ENCODE measurements at places on chromosomes 2 and 18.

DNA sequence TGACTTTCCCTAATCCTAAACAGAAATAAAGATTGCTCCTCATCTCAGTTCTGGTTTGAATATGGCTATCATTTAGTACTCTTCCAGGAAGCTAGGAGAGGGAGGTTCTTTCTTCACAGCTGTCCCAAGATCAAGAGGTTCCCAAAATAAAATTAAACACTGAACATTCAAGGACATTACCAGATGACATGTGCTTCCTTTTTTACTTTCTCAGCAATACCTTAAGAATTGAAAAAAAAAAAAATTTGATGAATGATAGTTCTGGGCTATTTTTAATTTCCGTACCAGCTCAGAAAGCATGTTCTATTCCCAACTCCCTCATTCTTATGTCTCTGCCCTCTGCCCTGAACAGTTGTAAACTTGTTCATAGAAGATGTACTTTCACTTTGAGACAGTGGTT, 61.7 kb upstream of the MYL1 start:
- peak; percentile 67 for DNase-seq

DNA sequence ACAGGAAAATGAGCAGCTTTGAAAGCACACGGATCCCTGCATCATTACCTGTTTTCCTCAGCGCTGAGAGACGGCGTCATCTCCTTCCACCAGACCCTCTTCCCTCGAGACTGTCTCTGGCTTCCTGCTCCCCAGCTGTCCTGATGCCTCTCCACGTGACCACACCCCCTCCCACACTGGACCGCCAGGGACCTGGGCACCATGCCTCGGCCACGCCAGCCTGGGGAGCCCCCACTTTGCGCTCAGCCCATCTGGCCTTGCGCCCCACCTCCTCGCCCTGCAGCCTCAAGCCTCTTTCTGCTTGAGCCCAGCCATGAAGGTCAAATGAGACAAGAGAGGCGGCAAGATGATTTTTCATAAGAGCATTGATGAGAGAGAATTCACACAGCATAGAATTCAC, 66.0 kb upstream of the ACKR3 start:
- DNase-seq: no peak

DNA sequence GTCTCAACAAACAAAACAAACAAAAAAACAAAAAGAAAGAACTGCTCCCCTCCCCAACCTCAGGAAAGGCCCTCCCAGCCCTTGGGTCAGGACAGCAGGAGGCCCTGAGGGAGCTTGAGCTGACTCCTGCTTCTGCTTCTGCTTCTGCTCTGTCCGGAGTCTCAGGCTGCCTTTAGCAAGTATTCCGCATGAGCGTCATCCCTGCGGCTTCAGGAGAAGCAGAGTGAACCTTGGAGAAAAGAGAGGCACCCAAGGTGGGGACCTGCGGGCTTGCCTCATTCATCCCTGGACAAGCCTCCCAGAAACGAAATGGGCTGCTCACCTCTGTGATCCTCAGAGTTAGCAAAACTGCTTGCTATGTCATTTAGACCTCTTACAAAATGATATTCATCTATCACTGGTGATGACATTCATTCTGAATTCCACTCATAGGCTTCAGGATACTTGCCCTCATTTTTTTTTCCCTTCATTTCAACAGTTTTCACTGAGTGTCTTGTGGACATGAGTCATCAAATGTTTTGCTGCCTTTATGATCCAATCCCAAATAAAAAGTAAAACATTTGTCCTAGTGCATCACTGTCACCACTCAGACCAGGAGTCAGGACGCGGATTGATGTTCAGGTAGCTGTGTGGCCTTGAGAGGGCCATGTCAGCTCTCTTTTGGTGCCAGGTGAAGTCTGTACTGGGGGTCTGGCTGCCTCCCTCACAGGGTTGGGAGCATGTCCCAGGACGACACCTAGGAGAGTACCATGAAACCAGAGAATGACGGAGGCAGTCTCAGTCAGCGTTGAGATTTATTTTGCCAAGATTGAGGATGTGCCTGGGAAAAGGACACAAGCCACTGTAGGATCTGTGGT, 51.7 kb downstream of the IMPA2 start:
- no peak for DNase-seq

- no peak for DNase-seq
These were observed 70.2 kb upstream of the ID2 start for GRCh38 chr2:8611700-8612099.

DNA sequence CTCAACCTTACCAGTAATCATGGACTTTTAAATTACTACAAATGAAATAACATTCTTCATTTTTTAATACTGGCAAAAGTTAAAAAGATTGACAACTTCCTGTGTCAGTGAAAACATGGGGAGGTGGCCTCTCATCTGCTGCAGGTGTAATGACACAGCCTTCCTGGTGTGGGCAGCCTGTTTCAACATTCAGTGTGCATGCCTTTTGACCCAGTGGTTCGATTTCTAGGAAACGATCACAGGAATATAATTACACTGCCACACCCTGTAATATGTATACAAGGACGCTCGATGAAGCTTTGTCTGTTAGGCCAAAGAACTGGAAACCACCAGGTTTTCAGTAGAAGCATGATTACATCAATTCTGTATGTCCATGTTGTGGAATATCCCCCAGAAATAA, 68.7 kb downstream of the MTHFD2 start:
- no peak for DNase-seq

- DNase-seq: peak; percentile 65
These were observed 9.3 kb upstream of the RNU4ATAC start for GRCh38 chr2:121521359-121521758.

GRCh38 chr2:39780825-39781600, 2.0 kb upstream of the THUMPD2 start:
- no peak for DNase-seq

DNA sequence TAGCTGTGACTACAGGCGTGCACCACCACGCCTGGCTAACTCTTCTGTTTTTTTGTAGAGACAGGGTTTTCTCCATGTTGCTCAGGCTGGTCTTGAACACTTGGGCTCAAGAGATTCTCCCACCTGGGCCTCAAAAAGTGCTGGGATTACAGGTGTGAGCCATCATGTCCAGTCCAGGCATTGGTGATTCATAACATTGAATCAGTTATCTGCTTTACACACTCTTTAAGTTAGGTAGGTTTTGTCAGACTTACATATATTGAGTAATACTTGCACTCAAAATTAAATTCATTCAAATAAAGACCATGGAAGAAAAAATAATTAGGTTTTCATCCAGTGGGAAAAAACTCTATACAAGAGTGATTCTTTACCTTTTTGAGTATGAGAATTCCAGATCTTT, 93.2 kb upstream of the XPO1 start:
- DNase-seq: no peak

GRCh38 chr2:86337244-86337835, at the start of gene REEP1:
Gene REEP1, minus strand, starts transcription at chr2:86337626. Its CDS starts 116 bp downstream, at chr2:86337510.
- peak; percentile 74 for DNase-seq

DNA sequence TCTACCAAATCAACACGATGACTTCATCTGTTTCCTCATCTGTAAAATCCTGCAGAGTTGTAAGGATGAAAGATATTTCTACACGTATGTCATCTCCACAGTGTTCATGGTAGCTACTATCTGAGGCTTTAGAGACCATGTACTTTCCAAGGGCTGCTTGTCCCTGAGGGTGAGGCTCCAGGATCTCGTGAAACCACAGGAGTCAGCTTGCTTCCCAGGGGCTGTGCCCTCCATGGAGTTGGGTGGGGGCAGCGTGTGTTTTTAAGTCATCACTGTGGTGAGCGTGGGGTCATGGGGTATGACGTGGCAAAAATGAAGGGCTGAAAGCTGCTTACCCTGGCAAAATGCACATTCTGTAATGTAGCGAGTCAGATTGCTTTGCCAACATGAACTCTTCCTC, 81.6 kb downstream of the ASAP2 start:
- DNase-seq: no peak

DNA sequence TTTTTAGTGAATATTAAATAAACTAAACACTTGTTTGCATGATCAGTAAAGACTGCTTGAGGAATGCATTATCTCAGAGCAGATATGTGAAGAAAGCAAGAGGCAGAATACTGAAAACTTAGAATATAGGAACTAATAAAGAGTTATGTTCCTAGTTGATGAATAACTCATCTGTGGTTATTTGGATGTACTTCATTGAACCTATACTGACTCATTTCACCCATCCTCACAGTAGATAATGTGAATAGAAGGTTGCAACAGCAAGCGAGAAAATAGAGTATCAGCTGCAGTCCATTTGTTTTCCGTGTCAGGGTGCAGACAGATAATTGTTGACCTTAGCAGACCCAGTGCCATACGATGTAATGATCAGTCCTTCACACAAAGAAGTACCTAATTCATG, 945.7 kb upstream of the LRRTM1 start:
- no peak for DNase-seq

DNA sequence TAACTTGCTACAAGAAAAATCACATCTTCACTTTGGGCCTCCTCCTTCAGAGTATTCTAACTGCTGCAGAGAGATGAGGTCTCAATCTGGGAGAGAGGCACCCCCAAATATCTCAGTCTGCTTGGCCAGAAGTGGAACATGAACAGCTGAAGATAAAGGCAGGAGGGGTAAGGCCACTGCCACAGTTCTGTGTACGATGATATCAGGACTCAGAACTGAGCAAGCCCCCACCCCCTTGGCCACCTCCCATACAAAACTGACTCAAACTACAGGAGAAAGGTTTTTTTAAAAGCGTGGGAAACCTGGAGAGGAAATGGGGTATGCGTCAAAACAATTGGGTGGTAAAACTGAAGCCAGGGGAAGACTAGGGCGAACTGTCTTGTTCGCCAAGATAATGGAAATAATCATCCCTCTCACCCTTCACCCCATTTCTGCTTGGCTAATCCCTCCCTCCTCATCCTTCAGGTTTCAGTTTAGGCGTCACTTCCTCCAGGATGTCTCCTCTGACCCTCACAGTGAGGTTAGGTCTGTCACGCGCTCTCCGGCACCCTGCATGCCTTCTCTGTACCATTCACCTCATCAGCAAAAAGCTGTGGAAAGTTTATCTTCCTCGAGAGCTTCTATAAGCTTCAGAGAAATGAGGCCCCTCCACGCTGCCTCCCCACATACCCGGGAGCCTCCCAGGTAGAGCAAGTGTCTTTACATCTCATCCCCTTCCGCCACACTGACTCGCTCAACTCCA, 64.4 kb downstream of the SFXN5 start:
- no peak for DNase-seq

GRCh38 chr2:189609423-189609816, 28.8 kb upstream of the SLC40A1 start:
- no peak for DNase-seq

DNA sequence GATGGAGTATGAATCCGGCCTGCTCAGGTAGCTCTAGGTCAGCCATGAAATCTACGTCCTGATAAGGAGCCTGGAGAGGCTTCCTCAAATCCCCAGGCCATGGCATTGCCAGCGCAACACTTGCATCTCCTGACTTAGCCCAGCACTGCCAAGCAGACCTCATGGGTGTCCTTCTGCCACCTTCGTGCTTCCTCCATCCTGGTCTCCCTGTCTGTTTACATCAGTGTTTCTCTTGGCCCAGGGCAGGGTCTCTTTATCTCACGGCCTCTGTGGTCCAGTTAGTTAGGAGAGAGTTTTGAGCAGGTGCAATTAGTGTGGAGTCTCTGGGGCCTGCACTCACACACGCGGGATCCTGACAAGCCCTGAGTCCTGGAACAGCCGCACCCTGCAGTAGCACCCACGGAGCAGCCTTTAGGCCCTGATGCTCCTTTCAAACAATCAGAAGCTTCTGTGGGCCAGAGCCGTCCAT, 193.1 kb upstream of the ARL4C start:
- no peak for DNase-seq

GRCh38 chr18:22604986-22605421, 187.3 kb upstream of the CTAGE1 start:
- DNase-seq: no peak

- DNase-seq: peak; percentile 97
These were observed 54.7 kb upstream of the FZD7 start for GRCh38 chr2:201978986-201979385.

- no peak for DNase-seq
These were observed 192.2 kb upstream of the LRRTM1 start for GRCh38 chr2:80496775-80497174.

DNA sequence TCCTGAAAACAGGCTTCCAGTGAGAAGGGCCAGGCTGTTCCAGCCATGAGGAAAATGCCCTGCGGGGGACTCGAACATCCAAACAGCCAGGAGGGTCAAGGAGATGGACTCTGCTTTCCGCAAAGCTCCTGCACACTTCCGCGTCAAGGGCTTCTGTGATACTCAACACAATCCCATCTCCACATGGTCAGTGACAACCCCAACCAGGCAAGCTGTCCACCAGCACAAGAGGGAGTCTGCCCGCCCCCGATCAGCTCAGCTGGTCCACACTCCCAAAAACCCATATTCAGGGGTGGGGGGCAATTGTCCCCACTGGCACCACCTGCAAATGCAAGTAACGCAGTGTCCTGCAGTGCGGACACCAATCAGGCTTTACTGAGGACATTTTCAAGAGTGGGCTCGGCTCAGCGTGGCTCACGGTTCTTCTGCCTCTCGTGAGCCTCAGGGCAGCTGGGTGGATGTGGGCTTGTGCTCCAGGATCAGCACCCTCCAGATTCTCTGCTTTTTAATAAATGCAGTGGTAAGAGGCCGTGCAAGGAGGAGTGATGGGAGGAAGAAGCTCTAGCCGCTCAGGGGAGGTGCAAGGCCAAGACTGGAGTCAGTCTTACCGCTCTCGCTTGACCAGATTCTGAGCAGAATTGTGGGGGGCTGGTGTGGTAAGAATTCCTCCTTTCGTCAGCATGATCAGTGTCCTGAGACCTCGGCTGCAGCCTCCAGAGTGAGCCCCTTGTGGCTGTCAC, 19.5 kb upstream of the CIDEA start:
- no peak for DNase-seq

GRCh38 chr18:63590373-63590772, 3.2 kb downstream of the SERPINB13 start:
- DNase-seq: no peak

DNA sequence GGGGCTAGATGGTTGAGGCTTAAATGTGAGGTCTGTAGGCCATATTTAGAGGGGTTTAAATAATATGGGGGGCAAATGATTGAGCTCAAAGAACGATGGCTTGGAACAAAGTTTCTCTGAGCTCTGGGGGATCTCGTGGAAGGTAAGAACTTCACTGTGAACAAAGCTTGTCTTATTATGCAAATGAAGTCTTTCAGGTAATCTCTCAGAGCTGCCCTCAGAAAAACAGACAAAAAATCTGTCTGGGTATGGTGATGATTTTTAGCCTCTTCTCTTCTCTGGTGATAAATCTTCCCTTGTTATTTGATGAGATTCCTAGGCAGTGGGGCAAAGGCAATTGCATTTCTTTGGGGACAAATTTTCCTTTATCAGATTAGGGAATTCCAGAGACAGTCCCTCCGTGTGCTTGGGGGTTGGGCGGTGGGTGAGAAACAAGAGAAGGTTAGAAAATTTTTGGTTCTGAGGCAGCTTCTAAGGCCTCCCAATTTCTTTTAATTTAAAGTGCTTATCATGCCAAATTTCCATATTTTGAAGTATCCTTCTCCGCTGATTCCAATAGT, 760.4 kb downstream of the TSN start:
- DNase-seq: no peak

- peak; percentile 9 for DNase-seq
These were observed 8.3 kb upstream of the RNF103 start for GRCh38 chr2:86631846-86632485.

Measured in tongue (tissue), 3 donors.